ENCODE measurements at places on chromosomes 16 and 17.
A peak's percentile ranks its signal among the peaks of the same experiment; 100 is the strongest.

- peak; percentile 78 for DNase-seq
These were observed 23.6 kb upstream of the FZD2 start for GRCh38 chr17:44533533-44534246.

- DNase-seq = no peak
These were observed 629.7 kb upstream of the KIF2B start for GRCh38 chr17:53193044-53193443.

GRCh38 chr16:30117768-30118167, 4.4 kb upstream of the GDPD3 start:
- no peak for DNase-seq

GRCh38 chr17:8887301-8887700, 19.8 kb upstream of the PIK3R6 start:
- no peak for DNase-seq

- no peak for DNase-seq
These were observed 62.4 kb downstream of the BAIAP2 start for GRCh38 chr17:81097134-81097942.

GRCh38 chr17:59812139-59812538, 80.6 kb downstream of the TUBD1 start:
- DNase-seq = no peak

DNA sequence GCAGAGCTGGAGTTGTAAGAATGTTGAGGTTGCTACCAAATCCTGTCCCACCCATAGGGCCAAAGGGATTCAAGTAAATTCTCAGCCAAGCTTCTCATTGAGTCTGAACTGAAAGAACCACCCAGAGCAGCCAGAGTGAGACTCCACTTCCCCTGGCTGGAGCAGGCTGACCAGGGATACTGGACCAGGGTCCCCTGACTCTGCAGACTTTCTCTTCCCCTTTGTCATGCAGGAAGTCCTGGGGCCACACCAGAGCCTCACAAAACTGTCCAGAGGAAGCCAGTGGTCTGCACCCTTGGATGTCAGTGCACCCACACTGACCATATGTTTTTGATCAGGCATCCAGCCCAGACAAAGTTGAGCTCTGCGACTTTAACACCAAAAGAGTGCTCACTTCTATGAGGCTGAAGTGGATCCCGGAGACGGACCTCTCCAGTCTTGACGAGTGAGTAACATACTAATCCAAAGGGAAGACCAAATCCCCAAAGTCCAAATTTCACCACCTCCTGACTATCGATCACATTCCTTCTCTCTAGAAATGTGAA, 4.1 kb downstream of the NXN start:
- no peak for DNase-seq

DNA sequence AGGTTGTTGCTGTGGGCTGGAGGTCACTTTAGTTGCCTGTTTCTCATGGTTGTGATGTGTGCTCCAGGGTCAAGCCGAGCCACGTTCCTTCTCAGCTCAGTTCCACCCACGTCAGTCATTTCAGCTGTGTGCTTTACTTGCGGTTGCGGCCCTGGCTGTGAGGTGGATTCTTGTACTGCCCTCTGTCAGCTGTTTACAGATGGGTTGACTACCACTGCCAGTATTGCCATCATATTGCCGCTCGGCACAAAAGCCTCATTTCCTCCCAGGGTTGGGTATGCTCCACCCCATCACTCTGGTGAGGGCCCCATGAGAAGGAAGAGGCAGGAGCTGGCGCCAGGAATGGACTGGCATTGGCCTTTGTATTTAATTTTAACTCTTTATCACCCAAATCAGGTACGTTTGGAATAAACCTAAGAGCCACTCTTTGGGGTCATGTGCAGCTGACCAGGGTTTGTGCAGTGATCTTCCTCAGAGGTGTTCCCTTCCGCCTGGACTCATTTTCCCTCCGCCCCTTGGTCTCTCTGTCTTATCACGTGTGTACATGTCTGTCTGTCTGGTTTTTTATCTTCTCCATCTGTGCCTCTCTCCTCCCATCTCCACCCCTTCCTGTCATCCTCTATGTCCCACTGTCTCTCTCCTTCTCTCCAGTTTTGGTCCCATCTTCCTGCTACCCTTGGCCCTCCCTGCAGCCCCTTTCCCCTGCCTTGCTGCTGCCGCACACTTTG, 25.0 kb downstream of the METTL22 start:
- no peak for DNase-seq

- DNase-seq = no peak
These were observed 20.1 kb downstream of the ORC6 start for GRCh38 chr16:46709469-46710005.

GRCh38 chr16:3810198-3810664, 70.3 kb downstream of the CREBBP start:
- no peak for DNase-seq

DNA sequence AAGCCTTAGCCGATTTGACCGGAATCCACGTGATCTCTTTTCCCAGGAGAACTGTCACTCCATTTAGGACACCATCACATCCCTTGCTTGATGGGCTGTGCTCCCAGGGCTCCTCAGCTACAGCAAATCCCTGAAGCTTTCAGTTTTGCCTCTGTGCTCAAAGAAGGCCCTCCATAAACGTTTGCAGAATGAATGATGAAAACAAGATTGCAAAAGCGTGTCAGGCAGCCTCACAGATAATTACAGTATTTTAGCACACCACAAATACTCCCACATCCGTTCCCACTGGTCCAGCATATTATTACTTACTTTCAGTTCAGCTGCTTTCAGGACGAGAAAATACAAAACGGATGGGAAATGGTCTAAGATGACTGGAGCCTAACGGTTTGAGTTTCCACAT, 84.6 kb downstream of the USP31 start:
- no peak for DNase-seq

GRCh38 chr17:55742272-55743102, 8.4 kb upstream of the PCTP start:
- no peak for DNase-seq

DNA sequence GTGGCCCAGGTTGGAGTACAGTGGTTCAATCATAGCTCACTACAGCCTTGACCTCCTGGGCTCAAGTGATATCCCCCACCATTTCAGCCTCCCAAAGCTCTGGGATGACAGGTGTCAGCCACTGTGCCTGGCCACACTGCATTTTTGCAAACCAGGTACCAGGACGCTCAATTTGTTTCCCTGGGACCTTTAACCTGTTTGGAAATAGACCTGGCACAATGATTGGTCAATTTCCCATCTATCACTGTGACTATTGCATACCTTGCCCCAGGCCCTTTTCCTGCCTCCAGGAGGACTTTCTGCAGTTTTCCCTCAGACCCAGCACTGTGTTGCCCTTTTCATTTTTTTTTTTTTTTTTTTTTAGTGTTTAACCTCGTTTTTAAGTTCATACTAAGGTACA, 11.1 kb upstream of the FUS start:
- DNase-seq = no peak

DNA sequence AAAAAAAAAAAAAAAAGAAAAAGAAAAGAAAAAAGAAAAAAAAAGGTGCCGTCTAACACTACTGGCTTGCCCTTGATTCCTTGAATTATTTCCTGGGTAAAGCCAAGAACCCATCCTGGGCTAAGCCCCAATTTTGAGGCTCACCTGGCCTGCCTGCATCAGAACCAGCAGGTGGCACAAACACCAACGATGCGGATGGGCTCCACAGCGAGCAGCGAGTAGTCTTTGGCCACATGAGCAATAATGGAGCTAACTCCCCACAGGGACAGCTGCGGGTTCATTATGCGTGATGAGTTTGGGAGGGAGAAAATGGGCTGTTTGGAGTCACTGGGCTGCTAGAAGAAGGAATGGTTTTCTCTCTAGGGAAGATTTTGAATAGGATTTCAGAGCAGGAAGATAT, 91.1 kb downstream of the ASIC2 start:
- DNase-seq = no peak

DNA sequence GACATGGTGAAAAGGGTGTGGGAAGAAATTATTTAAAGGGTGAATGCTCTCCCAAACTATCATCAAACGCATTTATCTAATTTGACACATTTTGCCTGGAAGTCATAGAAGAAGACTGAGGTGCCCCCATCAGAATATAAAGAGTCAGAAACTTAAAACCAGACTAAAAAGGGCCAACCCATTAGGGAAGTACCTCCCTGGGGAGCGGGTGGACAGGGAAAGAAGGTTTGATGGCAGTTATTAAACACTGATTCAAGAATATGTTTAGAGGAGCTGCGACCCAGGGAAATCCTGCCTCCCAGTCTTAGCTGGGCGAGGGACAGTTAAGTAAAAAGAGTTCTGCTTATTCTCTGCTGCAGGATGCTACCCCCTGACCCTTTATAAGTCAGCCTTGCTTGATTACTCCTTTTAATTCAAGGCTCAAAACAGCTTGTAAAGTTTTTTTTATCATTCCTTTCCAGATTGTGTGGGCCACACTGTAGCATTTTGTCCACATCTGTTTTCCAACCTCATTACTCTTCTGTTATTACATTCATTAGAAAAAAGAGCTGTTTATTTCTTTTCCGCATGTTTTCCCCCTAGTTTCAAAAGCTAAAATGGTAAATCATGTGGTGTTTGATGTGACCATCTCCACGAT, 138.5 kb upstream of the TBX2 start:
- no peak for DNase-seq

GRCh38 chr17:40157973-40158372, 17.6 kb downstream of the CASC3 start:
- DNase-seq = no peak

GRCh38 chr16:27320261-27321012, 6.7 kb downstream of the IL4R start:
- DNase-seq = no peak

DNA sequence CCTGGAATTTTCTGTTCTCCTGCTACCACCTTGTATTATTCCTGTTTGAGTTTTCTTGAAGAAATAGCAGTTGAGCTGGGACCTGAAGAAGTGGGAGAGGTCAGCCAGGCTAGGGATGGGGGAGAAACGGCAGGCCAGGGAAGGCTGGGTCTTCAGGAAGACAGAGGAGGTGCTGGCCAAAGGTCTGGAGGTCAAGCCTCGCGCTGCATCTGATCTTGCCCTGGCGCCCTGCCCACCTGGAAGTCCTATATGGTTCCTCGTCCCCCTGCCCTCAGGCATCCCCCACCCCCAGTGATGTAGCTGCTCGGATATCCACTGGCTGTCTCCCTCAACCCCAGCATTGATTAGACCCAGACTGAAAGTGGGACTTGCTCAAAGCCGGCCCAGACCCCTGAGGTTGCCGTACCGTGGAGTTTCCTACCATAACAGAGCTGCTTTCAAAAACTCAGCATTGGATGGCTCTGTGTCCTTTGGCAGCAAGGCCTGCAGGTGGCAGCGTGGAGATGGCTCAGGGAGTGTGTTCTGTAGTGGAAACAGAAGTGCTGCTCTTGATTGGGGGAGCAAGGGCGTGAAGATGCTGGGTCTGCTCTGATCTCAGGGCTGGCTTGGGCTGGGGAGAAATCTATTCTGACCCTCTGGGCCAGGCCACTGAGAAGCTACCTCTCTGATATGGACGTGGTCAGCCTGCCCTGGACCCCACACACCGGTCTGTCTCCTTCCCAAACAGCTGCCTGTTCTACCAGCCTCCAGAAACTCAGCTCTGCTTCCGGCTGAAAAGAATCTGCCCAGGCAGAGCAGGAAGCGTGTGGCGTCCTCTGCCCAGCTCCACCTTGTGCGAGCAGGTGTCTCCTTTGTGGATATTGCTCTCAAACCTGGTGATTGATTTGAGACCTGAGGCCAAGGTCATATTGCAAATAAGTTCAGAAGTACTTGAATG, 107.0 kb upstream of the CACNG5 start:
- DNase-seq = no peak

GRCh38 chr16:90081606-90081970, 4.5 kb upstream of the PRDM7 start:
- DNase-seq = no peak

DNA sequence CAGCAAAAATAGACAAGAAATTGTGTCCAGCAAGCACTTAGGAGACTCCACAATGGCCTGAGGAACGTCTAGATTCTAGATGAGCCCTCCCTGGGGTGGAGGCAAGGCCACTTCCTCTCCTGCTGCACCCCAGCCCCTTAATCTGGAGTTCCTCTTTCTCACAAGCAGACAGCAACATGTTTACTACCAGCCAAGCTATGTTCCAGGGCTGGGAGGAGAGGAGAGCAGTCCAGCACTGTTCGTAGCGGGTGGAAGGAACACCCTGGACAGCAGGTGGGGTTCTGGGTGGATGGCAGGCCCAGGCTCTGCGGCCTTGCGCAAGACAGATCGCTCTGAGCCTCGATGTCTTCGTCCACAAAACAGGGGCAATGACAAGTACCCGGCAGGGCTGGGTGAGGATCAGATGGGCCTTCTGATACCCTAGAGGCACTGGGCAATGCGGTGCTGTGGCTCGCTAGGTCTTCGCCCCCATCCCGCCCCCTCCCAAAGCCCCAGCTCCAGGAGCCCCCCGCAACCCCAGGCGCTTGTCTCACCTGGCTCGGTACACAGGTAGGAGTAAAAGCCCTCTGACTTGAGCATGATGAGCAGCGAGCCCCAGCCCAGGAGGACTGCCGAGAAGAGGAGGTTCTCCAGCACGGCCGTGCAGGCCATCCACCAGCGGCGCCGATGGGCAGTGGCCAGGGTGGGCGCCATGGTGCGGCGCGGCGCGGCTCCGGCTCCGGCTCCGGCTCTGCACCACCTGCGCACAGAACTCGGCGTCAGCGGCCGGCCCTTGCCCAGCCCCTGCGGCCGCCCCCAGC, 1.3 kb downstream of the SLC43A2 start:
- DNase-seq = no peak

GRCh38 chr17:19370493-19370960, 7.8 kb upstream of the MAPK7 start:
- no peak for DNase-seq

- DNase-seq = no peak
These were observed 24.8 kb downstream of the ADCY9 start for GRCh38 chr16:4091240-4092012.

GRCh38 chr16:54273566-54273965, 13.0 kb downstream of the IRX3 start:
- no peak for DNase-seq

DNA sequence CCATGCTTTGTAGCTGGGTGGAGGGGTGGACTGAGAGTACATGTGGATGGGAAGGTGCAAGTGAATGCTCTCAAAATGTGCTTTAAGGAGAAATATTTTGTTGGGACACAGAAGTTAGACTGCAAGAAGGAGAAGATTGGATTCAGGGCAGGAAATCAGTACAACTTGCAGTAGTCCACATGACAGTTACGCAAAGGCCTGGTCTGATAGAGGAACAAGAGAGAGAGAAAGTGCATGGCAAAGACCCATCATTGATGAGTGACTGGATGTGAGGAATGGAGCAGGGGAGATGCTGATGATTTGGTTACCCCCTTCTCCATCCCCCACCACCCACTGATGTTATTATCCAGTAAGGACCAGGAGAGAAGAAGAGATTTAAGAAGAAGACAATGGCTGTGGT, 472.8 kb downstream of the MAF start:
- DNase-seq = no peak
